ENCODE measurements at places on chromosomes 1 and 21. TPM values are rescaled to one million over a fixed set of nuclear protein-coding genes. Genes with fewer than 3 reads are reported as not detected.

Gene SPATA45
- total RNA-seq, result not detected

Gene NFASC
- total RNA-seq, result not detected

Gene DFFA
- 26.6 TPM for total RNA-seq

Gene NMNAT2
- 0.13 TPM for total RNA-seq
